ENCODE measurements at places on chromosomes 6 and 20.

DNA sequence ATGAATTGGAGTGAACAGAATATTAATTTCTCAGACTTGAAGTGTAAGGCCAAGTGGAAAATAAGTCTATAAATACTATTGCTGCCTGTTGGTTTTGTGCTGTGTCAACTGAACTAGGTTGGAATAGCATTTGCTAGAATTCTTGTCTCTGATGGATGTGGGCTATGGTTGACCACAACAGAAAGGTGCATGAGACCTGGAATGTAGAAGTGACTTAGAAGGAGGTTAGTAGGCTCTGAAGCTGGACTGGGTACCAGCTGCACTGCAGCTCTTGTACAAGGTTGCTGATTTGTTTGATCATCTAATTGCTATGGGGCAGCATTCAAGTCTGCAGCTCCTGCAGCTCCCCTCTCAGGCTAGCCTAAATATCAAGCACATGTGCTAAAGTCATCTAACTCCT, 479.0 kb upstream of the NRSN1 start:
- DNase-seq, result no peak

GRCh38 chr20:5748246-5748645, 2.0 kb upstream of the SHLD1 start:
- DNase-seq, result no peak

GRCh38 chr20:21289651-21290050, 13.5 kb upstream of the XRN2 start:
- no peak for DNase-seq

DNA sequence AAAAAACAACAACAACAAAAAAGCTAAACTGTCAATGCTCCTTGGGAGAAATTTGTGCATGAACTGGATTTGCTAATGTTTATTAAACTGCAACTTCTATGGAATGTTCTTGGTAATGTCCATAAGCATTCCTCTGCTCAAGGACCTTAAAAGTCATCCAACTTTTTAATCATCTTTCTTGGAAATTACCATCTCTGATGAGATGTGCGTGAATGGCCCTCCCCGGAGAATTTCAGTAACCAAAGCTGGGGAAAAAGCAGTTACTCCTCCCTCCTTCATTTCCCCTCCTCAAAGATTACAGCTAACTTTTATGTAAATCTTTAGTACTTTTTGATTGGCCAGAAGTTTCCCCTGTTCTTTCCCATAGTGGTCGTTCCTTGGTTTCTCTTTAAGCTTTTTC, 5.2 kb downstream of the TBCC start:
- no peak for DNase-seq

GRCh38 chr6:112187736-112188135, 66.6 kb downstream of the LAMA4 start:
- DNase-seq, result no peak

DNA sequence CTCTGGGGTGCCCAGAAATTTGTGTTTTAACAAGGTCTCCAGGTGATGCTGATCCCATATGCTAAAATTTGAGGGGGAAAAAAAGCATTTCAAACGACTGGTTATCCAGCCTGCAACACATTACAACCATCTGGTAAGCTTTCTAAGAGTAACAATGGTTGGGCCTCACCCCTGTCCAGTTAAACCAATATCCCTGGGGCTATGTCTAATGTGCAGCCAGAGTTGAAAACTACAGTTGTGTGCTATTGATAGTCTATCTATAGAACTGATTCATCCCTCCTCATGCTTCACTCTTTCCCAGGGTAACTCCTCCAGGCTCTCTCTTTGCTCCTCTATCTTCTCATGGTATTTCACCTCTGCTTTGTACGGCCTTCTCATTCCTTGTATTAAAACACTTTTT, 458.3 kb downstream of the MMUT start:
- DNase-seq, result no peak

DNA sequence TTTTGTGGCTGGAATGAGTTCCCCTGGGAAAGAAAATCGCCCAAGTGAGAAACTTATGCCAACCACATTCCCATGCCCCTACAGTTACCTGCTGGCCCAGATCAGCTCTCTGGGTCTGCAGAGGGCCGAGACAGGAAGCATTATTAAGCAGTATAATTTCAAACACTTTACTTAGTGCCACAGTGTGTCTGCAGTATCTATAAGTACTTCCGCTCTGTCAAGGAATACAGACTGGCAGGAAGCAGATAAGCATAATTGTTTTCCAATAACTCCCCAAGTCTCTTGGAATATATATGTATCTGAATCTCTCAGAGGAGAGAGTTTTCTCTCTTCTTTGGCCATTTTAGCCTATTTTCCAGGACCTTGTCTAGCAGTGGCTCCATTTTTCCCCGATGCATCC, 24.9 kb downstream of the SAYSD1 start:
- no peak for DNase-seq

- DNase-seq, result no peak
Measured at GRCh38 chr6:90303039-90303438, 6.4 kb upstream of the BACH2 start.

GRCh38 chr20:41261260-41261659, 56.3 kb downstream of the ZHX3 start:
- peak; percentile 63 for DNase-seq

- DNase-seq, result no peak
Measured at GRCh38 chr20:14570811-14571210, 233.4 kb upstream of the FLRT3 start.

GRCh38 chr6:53811746-53812145, 16.9 kb downstream of the LRRC1 start:
- peak; percentile 56 for DNase-seq

GRCh38 chr6:141986457-141986856, 146.3 kb upstream of the GJE1 start:
- DNase-seq, result peak; percentile 91

DNA sequence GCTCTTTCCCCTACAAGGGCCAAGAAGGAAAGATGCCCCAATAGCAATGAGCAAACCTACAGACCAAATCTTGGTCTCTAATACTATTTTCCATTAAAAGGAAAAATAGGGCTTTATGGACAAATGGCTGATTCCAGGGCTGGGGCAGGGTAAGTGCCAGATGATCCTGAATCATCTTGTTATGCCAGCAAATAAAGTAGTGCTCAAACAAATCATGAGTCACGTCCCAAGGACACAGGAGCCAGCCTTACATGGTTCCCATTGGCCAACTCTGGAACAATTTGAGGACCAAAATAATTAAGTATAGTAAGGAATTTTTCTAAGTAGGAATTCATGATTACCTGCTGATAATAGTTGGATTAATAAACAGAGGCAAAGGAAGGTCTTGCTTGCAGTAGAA, 53.2 kb upstream of the NKX2-4 start:
- no peak for DNase-seq

DNA sequence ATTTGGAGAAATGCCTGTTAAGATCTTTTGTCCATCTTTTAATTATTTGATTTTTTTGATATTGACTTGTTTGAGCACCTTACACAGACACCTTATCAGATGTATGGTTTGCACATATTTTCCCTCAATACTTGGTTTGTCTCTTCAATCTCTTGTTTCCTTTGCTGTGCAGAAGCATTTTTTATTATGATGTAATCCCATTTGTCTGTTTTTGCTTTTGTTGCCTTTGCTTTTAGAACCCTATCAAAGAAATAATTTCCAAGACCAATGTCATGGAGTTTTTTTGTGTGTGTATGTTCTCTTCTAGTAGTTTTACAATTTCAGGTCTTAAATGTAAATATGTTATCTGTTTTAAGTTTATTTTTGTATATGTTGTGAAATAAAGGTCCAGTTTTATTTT, 73.9 kb downstream of the HTR1B start:
- no peak for DNase-seq

- peak; percentile 61 for DNase-seq
Measured at GRCh38 chr6:127069659-127070279, 48.7 kb upstream of the RSPO3 start.

DNA sequence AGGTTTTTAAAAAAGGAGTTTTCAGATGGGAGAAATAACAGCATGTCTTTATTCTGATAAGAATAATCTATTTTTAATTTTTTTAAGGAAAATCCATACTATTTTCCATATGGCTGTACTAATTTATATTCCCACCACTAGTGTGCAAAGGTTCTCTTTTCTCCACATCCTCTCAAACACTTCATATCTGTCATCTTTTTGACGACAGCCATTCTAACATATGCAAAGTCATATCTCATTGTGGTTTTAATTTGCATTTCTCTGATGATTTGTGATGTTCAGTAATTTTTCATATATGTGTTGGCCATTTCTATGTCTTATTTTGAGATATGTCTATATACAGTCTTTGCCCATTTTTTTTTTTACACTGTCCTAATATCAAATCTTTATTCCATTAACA, 280.6 kb upstream of the RUNX2 start:
- no peak for DNase-seq

GRCh38 chr6:1176567-1176966, 135.3 kb upstream of the FOXQ1 start:
- no peak for DNase-seq

GRCh38 chr6:131776985-131777384, 30.8 kb upstream of the ENPP1 start:
- no peak for DNase-seq

GRCh38 chr6:157020398-157020797, 243.2 kb downstream of the ARID1B start:
- DNase-seq, result no peak

GRCh38 chr20:35578469-35578868, 36.6 kb downstream of the ERGIC3 start:
- DNase-seq, result no peak

DNA sequence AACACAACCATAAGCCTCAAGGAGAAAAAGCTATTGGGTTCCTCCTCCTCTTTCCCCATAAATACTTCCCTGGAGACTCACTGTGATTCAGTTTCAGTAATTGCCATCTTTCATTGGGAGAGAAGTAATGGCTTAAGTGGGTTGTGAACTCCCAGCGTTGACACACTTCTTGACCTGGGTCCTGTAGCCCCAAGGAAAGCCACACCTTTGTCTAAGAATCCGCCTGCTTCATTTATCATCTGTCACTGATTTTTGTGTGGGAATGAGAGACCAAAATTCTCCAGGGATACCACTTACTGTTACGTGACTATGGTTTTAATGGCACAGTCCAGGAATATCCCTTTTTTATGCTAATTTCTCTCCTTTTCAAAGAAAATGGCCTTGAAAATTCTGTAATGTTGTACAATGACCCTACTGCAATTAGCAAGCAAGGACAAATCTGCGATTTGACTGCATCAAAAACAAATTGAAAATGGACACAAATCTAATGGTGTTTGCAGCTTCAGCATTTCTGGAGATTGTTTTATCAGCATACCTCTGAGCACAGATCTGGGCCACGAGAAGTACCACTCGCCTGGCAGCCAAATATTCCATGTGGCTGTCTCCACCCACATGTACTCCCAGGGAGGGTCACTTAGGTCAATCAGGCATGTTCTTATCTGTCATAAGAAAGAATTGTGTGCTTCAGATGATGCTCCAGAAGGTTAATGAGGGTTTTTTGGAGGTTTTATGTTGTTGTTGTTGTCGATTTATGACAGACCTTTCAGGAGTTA, 29.8 kb downstream of the DCBLD1 start:
- no peak for DNase-seq

GRCh38 chr6:138266095-138266494, 47.8 kb upstream of the PBOV1 start:
- no peak for DNase-seq

- DNase-seq, result no peak
Measured at GRCh38 chr20:33332905-33333456, 50.0 kb downstream of the BPIFB1 start.

DNA sequence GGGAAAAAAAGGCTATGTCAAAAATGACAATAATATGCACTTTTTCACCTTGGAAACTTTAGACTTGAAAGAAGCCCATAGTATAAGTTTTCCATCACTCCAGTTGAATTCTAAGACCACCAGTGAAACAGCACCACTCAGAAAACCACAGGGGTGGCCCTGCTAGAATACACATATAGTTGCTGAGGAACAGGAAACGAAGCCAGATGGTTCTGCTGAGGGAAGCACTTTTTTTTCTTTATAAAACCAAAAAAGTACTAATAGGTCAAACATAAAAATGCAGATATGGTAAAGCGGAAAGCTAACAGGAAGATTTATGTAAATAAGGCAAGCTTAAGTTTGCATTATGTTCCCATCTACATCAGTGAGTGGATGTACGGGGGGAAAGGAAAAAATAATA, 303.9 kb downstream of the FOXC1 start:
- DNase-seq, result peak; percentile 31

DNA sequence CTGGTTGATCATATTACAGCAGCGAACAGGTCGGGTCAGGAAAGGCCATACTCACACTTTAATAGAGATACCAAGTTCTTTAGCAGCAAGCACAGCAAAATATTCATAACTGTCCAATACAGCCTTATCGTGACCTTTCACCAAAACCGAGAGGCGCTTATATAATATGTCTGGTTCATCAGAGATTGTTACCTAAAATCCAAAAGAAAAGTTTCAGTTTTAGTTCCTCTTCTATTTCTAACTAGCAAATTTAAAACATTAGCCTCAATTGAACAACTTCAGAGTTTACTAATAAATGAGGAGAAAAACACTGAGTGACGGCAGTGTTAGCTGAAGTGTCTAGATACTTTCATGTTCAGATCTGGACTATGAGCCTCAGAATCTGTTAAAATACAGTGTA, 5.9 kb downstream of the MRPS10 start:
- no peak for DNase-seq

GRCh38 chr6:166023273-166023989, 144.2 kb downstream of the TBXT start:
- no peak for DNase-seq

DNA sequence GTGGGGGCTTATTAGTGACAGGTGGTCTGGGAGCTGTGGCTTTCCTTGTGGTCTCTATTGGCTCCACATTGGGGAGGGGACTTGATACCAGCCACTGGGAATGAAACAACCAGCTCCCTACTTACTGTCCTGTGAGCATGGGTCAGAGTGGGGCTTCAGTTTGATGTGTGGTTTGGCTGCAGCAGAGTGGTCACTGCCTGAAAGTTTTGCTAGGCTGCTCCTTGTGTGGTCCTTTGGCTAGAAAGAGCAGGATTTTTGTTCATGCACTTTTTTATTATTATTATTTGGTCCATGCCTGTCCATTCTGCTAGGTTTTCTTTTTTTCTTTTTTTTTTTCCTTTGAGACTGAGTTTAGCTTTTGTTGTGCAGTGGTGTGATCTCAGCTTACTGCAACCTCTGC, 7.5 kb upstream of the TMEM14B start:
- no peak for DNase-seq

GRCh38 chr6:89215391-89215790, 1.8 kb downstream of the GABRR1 start:
- no peak for DNase-seq

- DNase-seq, result no peak
Measured at GRCh38 chr6:150646228-150646627, 46.5 kb downstream of the PLEKHG1 start.

DNA sequence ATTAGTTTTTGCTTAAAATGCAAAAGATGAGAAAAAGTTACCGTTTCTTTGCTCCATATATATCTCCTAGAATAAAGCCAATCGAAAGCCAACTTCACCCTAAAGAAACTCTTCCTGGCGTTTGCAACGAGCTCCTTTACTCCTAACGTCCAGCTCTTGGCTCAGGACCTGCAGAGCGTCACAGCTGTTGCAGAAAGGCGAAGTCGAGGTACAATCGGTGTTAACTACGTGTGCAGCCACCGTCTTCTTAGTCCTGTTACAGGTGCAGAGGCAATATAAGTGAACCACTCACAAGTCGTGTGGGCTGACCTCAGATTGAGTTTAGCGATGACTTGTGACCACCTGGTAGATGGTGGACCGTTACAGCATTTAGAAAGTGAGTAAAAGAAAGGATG, 113.1 kb downstream of the TRIM27 start:
- DNase-seq, result no peak
